ENCODE measurements at places on chromosomes 13 and 19. TPM values are rescaled to one million over a fixed set of nuclear protein-coding genes. Genes with fewer than 3 reads are reported as not detected.
A peak's percentile ranks its signal among the peaks of the same experiment; 100 is the strongest.

DNA sequence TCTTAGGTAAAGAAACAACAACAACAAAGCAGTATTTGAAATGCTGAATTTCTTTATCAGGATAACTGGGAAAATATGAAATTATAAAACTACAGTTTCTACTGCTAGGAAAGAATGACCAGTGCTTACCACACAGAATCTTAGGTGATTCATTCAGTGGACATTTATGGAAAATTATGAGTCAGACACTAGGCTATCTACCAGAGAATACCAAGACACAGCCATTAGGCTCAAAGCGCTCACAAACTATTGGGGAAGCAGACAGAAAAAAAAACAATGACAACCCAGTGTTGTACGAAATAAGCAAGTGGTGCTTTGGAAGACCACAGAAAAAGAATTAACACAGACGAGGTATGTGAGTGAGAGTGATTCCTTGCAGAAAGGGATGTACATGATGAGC is 1019.5 kb downstream of the PCDH9 start:
- DNase-seq, result peak; percentile 30

The CATSPERD gene
- not detected for total RNA-seq

GRCh38 chr19:8506402-8506957 is 4.0 kb upstream of the PRAM1 start:
- no peak for DNase-seq

GRCh38 chr19:10417541-10418234 is 2.6 kb upstream of the PDE4A start:
- DNase-seq, result no peak

DNA sequence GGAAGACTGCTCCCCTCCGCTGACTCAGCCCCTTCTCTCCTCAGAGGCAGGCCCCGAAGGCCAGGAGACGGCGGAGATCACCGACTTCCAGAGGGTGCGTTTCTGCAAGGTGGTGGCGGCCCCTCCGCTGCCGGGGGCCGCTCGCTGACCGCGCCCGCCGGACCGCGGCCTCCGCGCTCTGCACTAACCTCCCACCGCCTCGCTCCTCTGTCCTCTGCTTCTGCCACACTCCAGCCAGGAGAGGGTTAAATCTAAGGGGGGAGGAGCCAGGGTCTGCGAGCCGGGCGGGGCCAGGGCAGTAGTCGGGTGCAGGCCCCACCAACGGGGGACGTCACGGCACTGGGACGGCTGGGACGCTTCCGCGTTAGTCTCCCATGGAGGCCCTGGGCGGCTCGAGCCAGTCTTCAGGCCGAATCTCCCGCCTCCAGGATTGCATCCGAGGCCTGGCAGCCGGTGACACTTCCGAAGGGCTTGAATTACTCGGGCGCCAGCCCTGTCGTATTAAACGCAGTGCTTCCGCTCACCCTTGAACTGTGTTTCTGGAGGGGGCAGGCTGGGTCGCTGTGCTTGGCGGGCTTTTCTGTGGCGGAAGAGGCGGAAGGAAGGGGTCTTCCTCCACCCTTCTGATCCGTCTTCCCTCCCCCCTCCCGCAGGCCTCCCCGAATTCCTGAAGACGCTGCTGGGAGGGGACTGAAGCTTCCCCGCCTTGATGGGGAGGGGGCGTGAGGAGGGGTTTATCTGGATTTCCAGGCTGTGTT is 1.2 kb upstream of the INAFM1 start:
- peak; percentile 94 for DNase-seq

DNA sequence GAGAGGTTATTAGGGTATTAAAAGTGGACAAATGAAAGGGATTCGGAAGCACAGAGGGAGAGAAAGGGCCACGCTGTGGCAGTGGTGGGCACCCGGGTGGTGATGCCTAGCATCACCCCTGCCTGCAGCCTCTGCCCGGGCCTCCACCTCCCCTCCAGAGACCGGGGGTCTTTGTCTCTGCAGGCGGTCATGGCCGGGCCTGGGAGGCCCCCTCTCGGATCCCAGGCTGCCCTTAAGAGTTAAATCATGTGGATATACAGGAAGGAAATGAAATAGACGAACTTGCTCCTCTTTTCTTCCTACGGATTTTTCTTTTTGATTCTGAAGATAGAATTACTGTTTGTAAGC is 319.6 kb downstream of the ZNF536 start:
- DNase-seq, result no peak

GRCh38 chr19:12581100-12581499 is 29.5 kb downstream of the ZNF490 start:
- DNase-seq, result no peak

GRCh38 chr19:28429356-28429755 is 783.6 kb downstream of the UQCRFS1 start:
- DNase-seq, result no peak

DNA sequence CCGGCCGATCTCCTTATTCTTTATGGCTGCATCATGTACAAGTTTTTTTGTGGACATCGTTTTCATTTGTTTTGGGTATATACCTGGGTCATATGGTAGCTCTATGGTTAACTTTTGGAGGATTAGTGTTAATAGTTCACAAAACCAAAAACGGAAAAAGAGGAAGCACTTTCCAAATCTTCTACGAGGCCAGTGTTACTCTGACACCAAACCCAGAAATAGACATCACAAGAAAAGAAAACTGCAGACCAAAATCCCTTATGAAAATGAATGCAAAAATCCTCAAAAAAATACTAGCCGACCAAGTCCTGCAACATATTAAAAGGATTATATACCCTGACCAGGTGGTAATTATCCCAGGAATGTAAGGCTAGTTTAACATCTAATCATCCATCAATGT is 29.8 kb downstream of the ADGRE2 start:
- DNase-seq, result no peak

The PLK5 gene
- not detected for total RNA-seq

The IZUMO4 gene
- 1.3 TPM for total RNA-seq

The ZNF569 gene
- total RNA-seq, result 6.1 TPM

DNA sequence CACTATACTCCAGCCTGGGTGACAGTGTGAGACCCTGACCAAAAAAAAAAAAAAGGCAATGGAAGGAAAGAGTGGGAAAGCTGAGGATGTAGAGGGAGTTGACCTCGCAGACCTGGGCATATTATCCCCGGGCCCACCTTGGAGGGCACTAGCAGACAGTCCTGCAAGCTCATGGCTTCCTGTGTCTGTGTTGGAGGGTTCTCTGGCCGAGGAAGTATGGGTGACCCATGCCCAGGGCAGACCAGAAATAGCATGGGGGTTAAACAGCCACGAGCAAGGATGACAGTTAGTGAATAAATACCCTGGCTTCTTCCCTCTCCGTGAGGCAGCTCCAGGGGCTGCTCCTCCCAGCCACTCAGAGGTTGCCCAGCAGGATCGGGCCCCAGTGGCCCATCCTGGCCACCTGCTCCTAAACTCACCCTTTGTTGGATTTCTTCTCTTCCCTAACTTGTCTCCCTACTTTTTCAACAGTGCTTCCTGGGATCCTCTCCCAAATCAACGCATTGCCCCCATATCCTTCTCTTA is 485.8 kb downstream of the ZNF536 start:
- DNase-seq, result no peak

The PGLYRP2 gene
- total RNA-seq, result not detected

- no peak for DNase-seq
Measured at GRCh38 chr19:15180451-15181390, 20.1 kb downstream of the NOTCH3 start.

The UHRF1 gene
- 36.1 TPM for total RNA-seq

The ADGRL1 gene
- 1.9 TPM for total RNA-seq

- DNase-seq, result no peak
Measured at GRCh38 chr13:77719128-77719527, 21.6 kb downstream of the SLAIN1 start.

GRCh38 chr13:57631596-57632275 is at the start of gene PCDH17:
PCDH17 (plus strand) TSS chr13:57631744; CDS start chr13:57632547, 803 bp downstream.
- peak; percentile 5 for DNase-seq

DNA sequence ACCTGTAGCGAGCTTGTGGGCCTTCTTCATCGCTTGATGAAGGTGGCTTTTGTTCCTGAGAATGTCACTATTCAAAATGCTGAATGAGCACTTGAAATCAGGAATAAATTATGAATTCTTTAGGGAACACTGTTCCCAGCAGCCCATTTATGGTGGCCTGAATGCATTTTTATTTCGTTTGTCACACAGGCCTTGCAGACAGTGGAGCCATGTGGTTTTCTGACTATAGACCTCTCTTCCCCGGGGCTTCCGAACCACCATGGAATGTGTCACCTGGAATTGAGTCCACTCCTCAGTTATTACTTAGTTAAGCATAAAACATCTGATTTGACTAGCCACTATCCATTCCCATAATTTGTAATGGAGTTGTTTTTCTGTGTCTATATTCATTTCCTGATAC is 396.9 kb downstream of the IRS2 start:
- DNase-seq, result no peak

GRCh38 chr13:74082741-74083160 is 51.5 kb downstream of the KLF12 start:
- DNase-seq, result no peak

DNA sequence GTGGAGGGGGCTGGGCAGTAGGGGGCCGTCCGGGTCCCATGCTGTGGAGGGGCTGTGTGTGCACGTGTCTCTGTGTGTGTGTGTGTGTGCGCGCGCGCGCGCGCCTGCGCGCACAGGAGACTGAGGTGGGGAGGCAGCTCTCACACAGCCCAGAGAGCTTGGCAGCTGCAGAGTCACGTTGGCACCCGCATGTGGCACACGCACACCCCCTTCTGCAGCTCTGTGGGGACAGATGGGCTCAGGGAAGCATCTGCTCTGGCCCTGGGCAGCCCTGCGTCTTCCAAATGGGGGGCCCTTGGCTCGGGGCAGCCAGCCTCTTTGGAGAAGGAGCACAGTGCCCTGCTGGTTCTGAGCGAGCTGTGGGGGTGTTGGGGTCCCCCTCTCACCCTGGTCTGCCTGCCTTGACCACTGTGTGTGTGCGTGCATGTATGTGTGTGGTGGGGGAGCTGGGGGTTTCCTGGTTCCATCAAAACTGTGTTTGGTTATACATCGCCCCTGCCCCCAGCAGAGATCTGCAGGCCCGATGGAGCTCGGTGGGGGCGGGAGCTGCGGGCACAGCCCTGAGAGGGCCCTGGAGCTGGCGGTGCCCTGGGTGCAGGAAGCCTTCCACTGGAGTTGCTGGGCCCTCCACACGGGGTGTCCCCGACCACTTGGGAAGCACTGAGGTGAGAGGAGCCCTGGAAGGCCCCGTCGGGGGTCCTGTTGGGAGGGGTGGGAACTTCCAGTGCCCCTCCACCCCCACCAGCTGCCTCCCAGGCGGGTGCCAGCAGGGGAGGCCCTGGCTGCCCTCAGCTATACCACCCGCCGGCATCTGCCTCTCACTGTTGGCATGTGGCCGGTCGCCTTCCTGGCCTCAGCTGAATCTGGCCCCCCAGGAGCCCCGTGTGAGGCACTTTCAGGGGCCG is 67.1 kb downstream of the KDM4B start:
- no peak for DNase-seq

- DNase-seq, result peak; percentile 57
Measured at GRCh38 chr19:57708641-57709361, at the start of gene ZNF154. ZNF154 (minus strand) TSS chr19:57709204; CDS start chr19:57708971, 233 bp downstream.

DNA sequence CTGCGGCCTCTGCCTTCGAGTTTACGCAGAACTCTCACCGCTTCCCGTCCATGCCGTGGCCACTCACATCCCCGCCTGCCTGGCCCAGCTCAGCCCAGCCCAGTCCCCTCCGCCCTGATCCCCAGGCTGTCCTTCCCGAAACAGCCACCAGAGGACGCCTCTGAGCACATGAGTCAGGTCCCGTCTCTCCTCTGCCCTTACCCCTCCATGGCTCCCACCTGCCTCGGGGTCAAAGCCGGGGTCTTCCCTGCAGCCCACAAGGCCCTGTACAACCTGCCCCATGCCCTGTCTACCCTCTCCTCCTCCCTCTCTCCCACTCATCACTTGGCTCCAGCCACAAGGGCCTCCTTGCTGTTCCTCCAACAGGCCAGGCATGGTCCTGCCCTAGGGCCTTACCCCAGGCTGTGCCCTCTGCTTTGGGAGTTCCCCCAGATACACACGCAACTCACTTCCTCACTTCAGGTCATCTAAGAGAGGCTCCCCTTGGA is 8.1 kb upstream of the SEMA6B start:
- DNase-seq, result peak; percentile 74

DNA sequence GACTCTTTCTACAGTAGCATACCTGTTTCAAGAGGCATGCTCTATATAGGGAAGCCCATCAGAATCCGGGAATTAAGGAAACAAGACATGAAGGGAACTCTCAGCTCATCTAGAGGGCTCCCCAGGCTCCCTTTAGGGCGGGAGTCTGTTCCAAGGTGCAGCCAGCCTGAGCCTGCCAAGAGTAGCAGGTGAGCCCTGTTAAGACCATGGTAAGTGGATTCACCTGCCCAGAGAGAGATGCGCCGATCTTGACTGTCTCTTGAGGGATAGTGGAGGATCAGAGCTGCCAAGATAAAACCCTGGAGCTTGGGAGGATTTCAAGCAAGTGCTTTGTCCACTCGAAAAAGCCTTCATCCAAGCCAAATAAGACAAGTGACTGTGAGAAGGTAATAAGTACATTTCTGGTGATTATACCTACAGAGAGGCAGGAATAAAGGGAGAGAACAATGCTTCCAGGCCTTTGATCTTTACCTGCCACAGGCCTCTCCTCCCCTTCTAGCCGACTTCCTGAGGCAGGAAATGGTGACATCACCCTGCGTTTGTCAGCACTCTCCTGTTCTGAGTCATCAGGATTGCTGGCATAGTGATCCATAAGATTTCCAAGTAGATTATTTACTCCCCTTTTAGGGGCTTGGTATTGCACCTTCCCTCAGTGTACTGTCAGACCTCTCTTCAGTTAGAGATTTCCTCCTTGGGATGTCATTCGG is 31.5 kb downstream of the KLF5 start:
- peak; percentile 69 for DNase-seq

The SPACA4 gene
- total RNA-seq, result not detected

The CFD gene
- total RNA-seq, result 3.9 TPM

The GPC5 gene
- not detected for total RNA-seq

The PALM3 gene
- not detected for total RNA-seq

The GJA3 gene
- total RNA-seq, result 0.97 TPM

GRCh38 chr13:91358387-91358782 is 10.9 kb downstream of the MIR17HG start:
- no peak for DNase-seq

- no peak for DNase-seq
Measured at GRCh38 chr13:72637561-72637960, 89.9 kb downstream of the MZT1 start.
